ENCODE measurements at places on chromosomes 2 and 18. TPM values are rescaled to one million over a fixed set of nuclear protein-coding genes. Genes with fewer than 3 reads are reported as not detected.

The DCDC2C gene
- not detected for total RNA-seq

The WNT10A gene
- 6.6 TPM for total RNA-seq

The PRSS56 gene
- not detected for total RNA-seq

The TYMS gene
- 1.5 TPM for total RNA-seq

The SRD5A2 gene
- total RNA-seq: not detected

The ERLEC1 gene
- total RNA-seq: 14.5 TPM

The LIPG gene
- not detected for total RNA-seq

The KIF1A gene
- total RNA-seq: not detected

The POTEJ gene
- not detected for total RNA-seq

The CCDC142 gene
- total RNA-seq: 10.2 TPM

The MYOM1 gene
- 1.5 TPM for total RNA-seq

The CYP1B1 gene
- 0.14 TPM for total RNA-seq

The SERPINB13 gene
- not detected for total RNA-seq

The SERPINB11 gene
- total RNA-seq: not detected

The RAB31 gene
- total RNA-seq: 1.1 TPM

The PLB1 gene
- total RNA-seq: 1.6 TPM

The ADD2 gene
- total RNA-seq: 4.4 TPM

The SAG gene
- 0.03 TPM for total RNA-seq

The SPC25 gene
- not detected for total RNA-seq

The TMEM185B gene
- 19.0 TPM for total RNA-seq

The MAP3K19 gene
- total RNA-seq: not detected

The RBKS gene
- total RNA-seq: 3.0 TPM

The GNLY gene
- 45.1 TPM for total RNA-seq

The CYBRD1 gene
- 0.45 TPM for total RNA-seq

The ANO7 gene
- total RNA-seq: 0.14 TPM

The CTLA4 gene
- 49.8 TPM for total RNA-seq

The DYNC1I2 gene
- total RNA-seq: 10.5 TPM

The NEDD4L gene
- 13.7 TPM for total RNA-seq

The CNRIP1 gene
- not detected for total RNA-seq

The FAM161A gene
- total RNA-seq: 1.0 TPM

The TUBA4B gene
- not detected for total RNA-seq

The HOXD12 gene
- total RNA-seq: not detected

The LRRTM1 gene
- total RNA-seq: not detected

The AQP12B gene
- not detected for total RNA-seq

The MROH2A gene
- not detected for total RNA-seq

The IKZF2 gene
- 8.9 TPM for total RNA-seq

The PNO1 gene
- 29.5 TPM for total RNA-seq
